Right renal pelvis (tissue), 4 donors: ENCODE measurements at places on chromosomes 6 and 20.
A peak's percentile ranks its signal among the peaks of the same experiment; 100 is the strongest.

- DNase-seq: peak; percentile 80
Observed at GRCh38 chr6:14476793-14477531, 359.4 kb downstream of the CD83 start.

- no peak for DNase-seq
Observed at GRCh38 chr6:88004707-88005106, 42.9 kb upstream of the SPACA1 start.

DNA sequence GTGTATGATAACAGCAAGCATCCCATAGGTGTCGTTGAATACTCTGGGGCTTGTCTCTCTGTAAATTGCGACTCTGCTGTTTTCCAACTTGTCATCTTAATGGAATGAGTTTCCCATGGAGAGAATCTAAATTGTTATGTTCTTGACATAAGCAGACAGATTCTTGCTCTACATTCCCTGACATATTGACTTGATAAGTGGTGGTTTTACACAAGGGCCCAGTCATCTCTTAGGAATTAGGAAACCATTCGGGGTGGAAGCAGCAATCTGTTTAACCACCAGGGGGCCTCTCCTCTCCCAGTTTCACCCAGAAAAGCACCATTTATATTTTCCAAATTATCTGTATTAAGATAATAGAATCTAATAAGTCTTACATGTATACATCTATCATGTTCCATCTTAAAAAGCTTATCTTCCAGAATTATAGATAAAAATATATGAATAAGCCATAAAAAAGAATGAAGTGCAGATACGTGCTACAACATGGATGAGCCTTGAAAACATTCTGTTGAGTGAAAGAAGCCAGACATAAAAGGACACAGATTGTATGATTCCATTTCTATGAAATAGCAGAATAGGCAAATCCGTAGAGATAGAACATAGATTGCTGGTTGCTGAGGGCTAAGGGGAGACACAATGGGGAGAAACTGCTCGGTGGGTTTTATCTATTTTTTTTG, 23.1 kb upstream of the MROH8 start:
- no peak for DNase-seq

GRCh38 chr20:23396950-23397627, 24.2 kb downstream of the NAPB start:
- no peak for DNase-seq

GRCh38 chr20:50111120-50111828, 1.7 kb downstream of the UBE2V1 start:
- no peak for DNase-seq

- no peak for DNase-seq
Observed at GRCh38 chr6:33193619-33194018, 1.4 kb upstream of the COL11A2 start.

DNA sequence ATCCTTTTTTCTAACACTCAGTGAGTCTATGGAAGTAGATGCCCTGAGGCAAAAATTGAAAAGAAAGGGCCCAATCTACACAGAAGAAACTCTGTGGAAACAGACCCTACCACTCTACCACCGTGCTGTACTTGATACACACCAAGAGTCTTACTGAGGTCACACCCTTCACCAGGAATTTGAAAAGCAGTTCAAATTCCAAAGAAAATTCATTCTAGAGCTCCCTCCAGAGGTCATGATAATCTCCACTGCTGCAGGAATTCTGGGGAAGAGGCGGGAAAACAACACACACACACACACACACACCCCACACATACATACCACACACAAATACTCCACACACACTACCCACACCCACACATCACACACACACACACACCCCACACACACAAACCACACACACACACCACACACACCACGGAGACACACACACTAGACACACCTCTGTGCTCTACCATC, 336.8 kb downstream of the HDGFL1 start:
- no peak for DNase-seq

GRCh38 chr6:11494786-11495564, 42.6 kb upstream of the TMEM170B start:
- no peak for DNase-seq

DNA sequence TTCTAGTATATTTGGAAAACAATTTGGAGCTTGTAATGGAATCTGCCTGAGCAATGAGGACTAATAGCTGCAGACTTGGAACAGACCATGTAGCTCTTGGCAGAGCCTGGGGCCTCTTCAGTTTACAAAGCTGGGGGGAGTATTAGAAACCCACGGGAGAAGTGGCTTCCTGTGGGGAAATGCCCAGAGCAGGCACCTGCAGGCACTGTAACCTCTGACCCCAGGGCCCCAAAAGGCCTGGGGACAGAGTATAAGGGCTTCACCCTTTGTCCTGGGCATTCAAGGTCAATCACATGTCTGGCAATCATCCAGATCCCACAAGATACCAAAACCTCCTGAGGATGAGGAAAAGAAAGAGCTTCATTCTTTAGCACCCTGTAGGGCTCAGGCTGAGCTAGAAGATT, 19.4 kb downstream of the PKIG start:
- DNase-seq: peak; percentile 66

GRCh38 chr6:36692861-36693702, 4.5 kb upstream of the RAB44 start:
- no peak for DNase-seq

DNA sequence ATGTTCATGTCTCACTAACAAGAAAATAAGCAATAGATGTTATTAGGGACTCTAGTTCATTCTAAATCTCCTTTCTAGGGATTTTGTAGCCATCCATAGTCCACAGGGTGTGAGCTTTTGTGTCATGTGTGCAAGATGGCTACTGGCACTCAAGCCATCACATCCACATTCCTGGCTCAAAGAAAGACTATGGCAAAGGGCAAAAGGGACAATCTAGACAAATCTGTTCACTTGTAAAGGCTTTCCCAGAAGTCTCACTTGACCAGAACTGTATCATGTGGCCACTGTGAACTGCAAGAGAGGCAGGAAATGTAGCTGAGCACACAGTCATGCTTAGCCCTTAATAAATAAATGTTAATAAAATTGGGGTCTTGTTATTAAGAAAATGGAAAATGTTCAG, 212.6 kb upstream of the EXOC2 start:
- no peak for DNase-seq

- no peak for DNase-seq
Observed at GRCh38 chr6:19562468-19562867, 274.7 kb upstream of the ID4 start.

GRCh38 chr6:157640746-157641451, 182.1 kb upstream of the SNX9 start:
- DNase-seq: no peak

- no peak for DNase-seq
Observed at GRCh38 chr6:130466748-130467061, 100.9 kb downstream of the TMEM200A start.

DNA sequence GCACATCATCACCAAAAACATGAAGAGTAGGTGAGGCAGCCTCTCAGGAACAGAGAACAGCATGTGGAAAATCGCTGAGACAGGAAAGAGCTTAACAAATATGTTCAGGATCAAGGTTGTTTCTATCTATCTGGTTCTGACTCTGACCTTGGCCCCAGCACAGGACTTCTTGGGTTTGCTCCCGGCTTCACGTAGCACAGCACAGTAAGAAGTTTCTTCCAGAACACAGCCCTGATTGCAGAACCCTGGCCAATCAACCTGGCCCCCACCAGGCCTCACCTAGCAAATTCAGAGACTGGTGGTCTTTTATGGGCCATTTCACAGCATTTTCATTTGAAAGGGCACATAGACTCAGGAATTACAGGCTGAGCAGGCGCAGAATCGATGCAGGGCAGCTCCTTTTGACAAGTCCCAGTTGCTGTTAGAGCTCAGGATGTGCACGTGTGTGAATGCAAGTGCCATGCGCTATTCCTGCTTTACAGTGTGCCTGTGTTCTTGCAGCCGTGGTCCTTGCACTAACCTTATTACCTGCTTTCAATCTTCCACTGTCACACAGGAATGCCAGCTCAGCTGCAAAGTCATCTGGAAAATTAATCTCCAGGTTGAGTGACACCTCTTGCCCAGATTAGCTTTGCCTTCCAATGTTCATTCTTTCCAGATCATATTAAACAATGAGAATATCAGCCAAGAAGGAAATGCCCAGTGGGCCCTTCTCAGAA, 100.5 kb upstream of the SLC2A12 start:
- no peak for DNase-seq

GRCh38 chr6:161188547-161189465, 85.1 kb downstream of the AGPAT4 start:
- no peak for DNase-seq

DNA sequence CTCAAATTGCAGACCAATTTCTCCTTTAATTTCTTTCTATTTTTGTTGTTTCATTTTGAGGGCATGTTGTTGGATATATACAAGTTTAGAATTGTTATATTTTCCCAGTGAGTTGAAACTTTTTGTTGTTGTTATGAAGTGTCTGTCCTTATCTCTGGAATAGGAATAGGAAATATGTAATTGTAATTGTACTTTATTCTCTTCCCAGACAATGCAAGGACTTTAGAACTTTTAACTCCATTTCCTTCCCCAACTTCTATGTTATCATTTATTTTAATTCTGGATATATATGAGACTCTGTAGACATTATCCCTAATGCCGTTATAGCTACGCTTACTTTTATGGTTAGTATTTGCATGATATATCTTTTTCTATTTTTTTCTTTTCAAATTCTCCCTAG, 12.4 kb downstream of the SERPINB1 start:
- no peak for DNase-seq

- DNase-seq: no peak
Observed at GRCh38 chr20:58313396-58313795, 3.9 kb downstream of the RAB22A start.

DNA sequence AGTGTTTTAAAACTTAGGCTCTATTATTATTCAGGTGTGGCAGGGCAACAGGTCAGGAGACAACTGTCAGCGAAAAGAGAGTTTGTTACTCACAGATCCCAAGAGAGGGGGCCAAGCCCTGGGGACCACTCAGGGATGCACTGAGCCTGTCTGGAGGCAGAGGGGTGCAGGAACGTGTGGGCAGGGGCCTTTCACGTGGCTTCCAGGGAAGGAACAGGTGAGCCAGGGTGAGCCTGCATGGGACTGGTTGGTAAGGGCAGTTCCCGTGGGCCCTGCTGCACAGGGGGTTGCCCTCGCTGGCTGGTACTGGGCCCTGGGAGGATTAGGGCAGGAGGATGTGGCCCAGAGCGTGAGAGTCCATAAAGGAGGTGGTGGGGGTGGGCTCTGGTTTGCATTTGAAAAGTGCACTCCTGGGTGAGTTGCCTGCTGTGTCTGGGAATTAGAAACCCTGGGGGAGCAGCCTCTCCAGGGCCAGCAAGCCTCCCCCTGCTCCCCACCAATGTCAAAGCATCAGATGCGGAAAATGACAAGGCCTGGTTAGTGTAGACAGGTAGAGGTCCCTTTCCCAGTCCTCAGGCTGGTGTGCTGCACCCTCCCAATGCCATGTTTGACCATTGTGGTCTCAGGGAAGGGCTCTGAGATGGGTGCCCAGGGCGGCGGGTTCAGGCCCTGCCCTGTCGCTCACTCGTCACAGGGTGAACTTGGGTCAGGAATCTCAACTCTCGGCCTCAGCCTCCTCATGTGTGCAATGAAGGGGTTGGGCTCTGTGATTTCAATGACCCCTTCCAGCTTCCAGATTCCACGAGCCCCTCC, 127.4 kb upstream of the RPS6KA2 start:
- DNase-seq: no peak

DNA sequence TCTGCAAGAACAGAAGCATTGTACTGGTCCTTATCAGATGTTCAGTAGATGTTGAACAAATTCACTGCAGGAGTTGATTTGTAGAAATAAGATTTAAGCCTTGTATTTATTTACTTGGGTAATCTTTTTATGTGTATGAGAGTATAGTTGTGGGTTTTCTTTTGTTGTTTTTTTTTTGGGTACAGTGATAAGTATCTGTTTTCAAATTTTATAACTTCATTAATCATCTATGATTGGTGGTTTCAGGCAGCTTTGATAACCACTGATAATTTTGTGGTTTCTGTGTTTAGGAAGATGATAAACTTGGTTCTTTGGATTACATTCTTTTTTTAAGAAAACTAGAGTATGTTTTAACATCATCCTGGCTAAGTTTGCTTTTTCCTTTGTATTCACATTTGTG, 2.8 kb downstream of the AFDN start:
- no peak for DNase-seq

- no peak for DNase-seq
Observed at GRCh38 chr6:37202788-37203491, 33.0 kb downstream of the PIM1 start.

- DNase-seq: no peak
Observed at GRCh38 chr6:49003348-49003747, 459.7 kb downstream of the MMUT start.

- no peak for DNase-seq
Observed at GRCh38 chr6:11370191-11371018, 137.9 kb upstream of the NEDD9 start.
